GM23338 (cell line): ENCODE measurements at places on chromosomes 5 and 9. TPM values are rescaled to one million over a fixed set of nuclear protein-coding genes. Genes with fewer than 3 reads are reported as not detected.
A peak's percentile ranks its signal among the peaks of the same experiment; 100 is the strongest.

PCDHA11 gene
- 22.9 and 26.5 TPM in 2 replicates for total RNA-seq

TSSK1B gene
- total RNA-seq: 0.52 TPM in 1 of 2 replicates, not detected in the other

GRCh38 chr5:151037561-151038411, 17.4 kb downstream of the GPX3 start:
- no peak for DNase-seq
- H3K4me3 ChIP-seq: no peak overlapping the region
- no peaks in the 10 kb centered on the region for H3K4me1 ChIP-seq
- no peaks in the 10 kb centered on the region for H3K27me3 ChIP-seq
- peaks cover 6% of the 10 kb centered on the region; the same call in 1 of the 2 replicates for H3K36me3 ChIP-seq
- H3K27ac ChIP-seq: no peak overlapping the region

EMB gene
- 35.5 and 40.0 TPM in 2 replicates for total RNA-seq

HSPA4 gene
- 340 and 371 TPM in 2 replicates for total RNA-seq

- no peak overlapping the region for H3K27ac ChIP-seq
- no peak overlapping the region for H3K4me3 ChIP-seq
- H3K36me3 ChIP-seq: no peaks in the 10 kb centered on the region
- no peaks in the 10 kb centered on the region for H3K27me3 ChIP-seq
- no peaks in the 10 kb centered on the region for H3K4me1 ChIP-seq
Measured at GRCh38 chr5:8913522-8913921, 632.4 kb downstream of the SEMA5A start.

DNA sequence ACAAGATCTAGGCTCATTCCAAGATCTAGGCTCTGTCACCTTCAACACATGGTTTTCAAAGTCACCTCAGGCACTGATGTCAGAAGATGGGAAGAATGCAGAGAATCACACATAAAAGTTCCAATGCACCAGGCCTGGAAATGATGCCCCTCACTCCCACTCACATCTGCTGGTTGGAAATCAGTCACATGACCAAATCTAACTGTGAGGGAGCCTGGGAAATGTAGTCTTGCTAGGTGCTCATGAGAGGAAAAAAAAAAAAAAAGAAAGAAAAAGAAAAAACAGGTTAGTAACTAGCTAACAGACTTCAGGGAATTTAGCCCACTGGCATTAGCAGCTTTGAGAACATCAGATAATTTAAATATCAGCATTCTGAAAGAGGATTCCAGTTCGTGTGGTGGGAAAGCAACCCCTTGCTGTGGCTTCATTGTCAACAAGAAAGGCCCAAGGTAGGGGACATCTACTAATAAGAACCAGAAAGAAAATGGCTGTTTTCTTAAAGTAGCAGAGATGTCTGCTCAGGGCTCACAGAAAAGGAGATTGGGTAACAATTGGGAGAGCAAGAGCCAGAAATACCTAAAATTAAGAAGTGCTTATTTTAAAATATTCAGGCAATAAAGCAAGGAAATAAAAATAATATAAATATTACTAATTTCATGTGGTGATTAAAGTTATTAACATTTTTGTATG, 614.3 kb downstream of the ACTL7B start:
- no peak overlapping the region for H3K27ac ChIP-seq
- no peaks in the 10 kb centered on the region for H3K27me3 ChIP-seq
- no peaks in the 10 kb centered on the region for H3K4me1 ChIP-seq
- no peaks in the 10 kb centered on the region for H3K36me3 ChIP-seq
- no peak overlapping the region for H3K4me3 ChIP-seq

DNA sequence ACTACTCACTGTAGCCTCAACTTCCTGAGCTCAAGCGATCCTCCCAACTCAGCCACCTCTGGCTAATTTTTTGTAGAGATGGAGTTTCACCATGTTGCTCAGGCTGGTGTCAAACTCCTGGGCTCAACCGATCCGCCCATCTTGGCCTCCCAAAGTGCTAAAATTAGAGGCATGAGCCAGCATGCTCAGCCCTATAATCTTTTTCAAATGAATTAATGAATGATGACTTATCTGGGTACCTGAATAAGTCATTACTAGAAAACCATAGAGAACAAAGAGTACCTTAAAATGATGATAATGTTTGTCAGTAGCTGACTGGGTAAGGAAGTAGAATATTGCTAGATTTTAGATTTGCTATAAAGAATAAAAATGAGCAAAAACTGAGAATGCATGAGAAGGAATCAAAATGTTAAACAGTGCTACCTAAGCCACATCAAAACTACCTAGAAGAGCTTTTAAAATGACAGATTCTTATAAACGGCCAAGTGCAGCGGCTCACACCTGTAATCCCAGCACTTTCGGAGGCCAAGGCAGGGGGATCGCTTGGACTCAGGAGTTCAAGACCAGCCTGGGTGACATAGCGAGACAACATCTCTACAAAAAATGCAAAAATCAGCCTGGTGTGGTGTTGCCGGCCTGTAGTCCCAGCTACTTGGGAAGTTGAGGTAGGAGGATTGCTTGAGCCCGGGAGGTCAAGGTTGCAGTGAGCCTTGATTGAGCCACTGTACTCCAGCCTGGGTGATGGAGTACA, 13.6 kb downstream of the FNBP1 start:
- no peaks in the 10 kb centered on the region for H3K27me3 ChIP-seq
- no peak overlapping the region for H3K27ac ChIP-seq
- peaks cover 3% of the 10 kb centered on the region; the same call in 1 of the 2 replicates for H3K4me1 ChIP-seq
- no peak overlapping the region for H3K4me3 ChIP-seq
- H3K36me3 ChIP-seq: no peaks in the 10 kb centered on the region
- no peak for DNase-seq

DNA sequence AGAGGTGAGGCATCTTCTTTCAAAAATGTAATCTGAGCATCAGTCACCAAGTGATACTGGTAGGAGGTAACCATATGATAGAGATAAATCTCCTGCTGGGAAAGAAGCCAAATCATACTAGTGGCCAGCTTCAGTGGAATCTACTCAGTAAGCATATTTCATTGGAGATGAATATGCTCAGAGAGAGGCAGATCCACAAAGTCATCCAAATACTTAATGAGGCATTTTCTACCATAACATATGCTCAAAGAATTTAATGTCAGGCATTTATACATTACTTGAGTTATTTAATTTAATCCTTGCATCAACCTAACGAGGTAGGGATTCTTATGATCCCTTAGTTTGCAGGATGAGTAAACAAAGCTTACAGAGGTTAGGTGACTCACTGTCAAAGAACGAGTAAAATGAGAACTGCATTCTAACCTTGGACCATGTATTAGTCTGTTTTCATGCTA, 50.9 kb upstream of the DMRTA1 start:
- no peaks in the 10 kb centered on the region for H3K4me1 ChIP-seq
- H3K27me3 ChIP-seq: no peaks in the 10 kb centered on the region
- no peak overlapping the region for H3K27ac ChIP-seq
- no peaks in the 10 kb centered on the region for H3K36me3 ChIP-seq
- no peak for DNase-seq
- no peak overlapping the region for H3K4me3 ChIP-seq

FBN2 gene
- 13.6 and 18.4 TPM in 2 replicates for total RNA-seq

PALM2AKAP2 gene
- 7.9 and 8.3 TPM in 2 replicates for total RNA-seq

GRCh38 chr5:147065071-147065470, 169.8 kb upstream of the STK32A start:
- DNase-seq: no peak
- H3K4me3 ChIP-seq: no peak overlapping the region
- H3K36me3 ChIP-seq: no peaks in the 10 kb centered on the region
- H3K4me1 ChIP-seq: no peaks in the 10 kb centered on the region
- H3K27ac ChIP-seq: no peak overlapping the region

- peaks cover 2% of the 10 kb centered on the region; the same call in 1 of the 2 replicates for H3K4me1 ChIP-seq
- no peak overlapping the region for H3K27ac ChIP-seq
- H3K4me3 ChIP-seq: peak overlapping the region; percentile 62
- no peaks in the 10 kb centered on the region for H3K36me3 ChIP-seq
- peaks cover 83% of the 10 kb centered on the region for H3K27me3 ChIP-seq
Measured at GRCh38 chr9:137161558-137162486, 8.0 kb downstream of the LRRC26 start.

DNA sequence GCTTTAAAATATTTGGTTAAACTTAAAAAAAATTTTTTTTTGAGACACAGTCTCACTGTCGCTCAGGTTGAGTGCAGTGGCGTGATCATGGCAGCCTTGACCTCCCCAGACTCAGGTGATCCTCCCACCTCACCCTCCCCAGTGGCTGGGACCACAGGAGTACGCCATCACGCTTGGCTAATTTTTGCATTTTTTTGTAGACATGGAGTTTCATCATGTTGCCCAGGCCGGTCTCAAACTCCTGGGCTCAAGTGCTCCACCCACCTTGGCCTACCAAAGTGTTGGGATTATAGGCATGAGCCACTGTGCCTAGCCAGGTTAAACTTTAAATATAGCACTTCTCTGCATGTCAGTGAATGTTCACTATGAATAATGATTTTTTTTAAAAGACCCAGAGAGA, 224.5 kb upstream of the RFX3 start:
- no peak for DNase-seq
- H3K4me3 ChIP-seq: no peak overlapping the region
- H3K27me3 ChIP-seq: no peaks in the 10 kb centered on the region
- peaks cover 7% of the 10 kb centered on the region; the same call in 1 of the 2 replicates for H3K4me1 ChIP-seq
- H3K27ac ChIP-seq: no peak overlapping the region
- H3K36me3 ChIP-seq: no peaks in the 10 kb centered on the region

DNA sequence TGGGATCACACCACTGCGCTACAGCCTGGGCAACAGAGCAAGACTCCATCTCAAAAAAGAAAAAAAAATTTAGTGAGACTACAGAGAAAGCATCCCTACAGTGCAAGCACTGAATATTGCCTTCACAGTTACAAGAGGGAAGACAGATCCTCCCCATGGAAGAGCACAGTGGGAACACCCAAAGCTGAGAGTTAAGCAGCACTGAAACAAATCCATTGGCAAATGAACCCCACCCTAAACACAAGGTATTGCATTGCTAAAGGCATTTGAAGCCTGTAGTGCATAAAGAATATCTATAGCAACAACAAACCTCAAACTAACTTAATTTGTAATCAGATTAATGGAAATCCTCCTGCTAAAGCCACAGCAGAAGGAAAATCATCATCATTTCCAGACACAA, 27.1 kb downstream of the HTR1A start:
- DNase-seq: no peak
- H3K27me3 ChIP-seq: no peaks in the 10 kb centered on the region
- no peak overlapping the region for H3K27ac ChIP-seq
- no peak overlapping the region for H3K4me3 ChIP-seq
- no peaks in the 10 kb centered on the region for H3K36me3 ChIP-seq

- peaks cover 36% of the 10 kb centered on the region for H3K27me3 ChIP-seq
- no peak for DNase-seq
- peaks cover 3% of the 10 kb centered on the region; the same call in 1 of the 2 replicates for H3K4me1 ChIP-seq
- no peaks in the 10 kb centered on the region for H3K36me3 ChIP-seq
Measured at GRCh38 chr5:169296419-169297143, 4.4 kb downstream of the SLIT3 start.

DNA sequence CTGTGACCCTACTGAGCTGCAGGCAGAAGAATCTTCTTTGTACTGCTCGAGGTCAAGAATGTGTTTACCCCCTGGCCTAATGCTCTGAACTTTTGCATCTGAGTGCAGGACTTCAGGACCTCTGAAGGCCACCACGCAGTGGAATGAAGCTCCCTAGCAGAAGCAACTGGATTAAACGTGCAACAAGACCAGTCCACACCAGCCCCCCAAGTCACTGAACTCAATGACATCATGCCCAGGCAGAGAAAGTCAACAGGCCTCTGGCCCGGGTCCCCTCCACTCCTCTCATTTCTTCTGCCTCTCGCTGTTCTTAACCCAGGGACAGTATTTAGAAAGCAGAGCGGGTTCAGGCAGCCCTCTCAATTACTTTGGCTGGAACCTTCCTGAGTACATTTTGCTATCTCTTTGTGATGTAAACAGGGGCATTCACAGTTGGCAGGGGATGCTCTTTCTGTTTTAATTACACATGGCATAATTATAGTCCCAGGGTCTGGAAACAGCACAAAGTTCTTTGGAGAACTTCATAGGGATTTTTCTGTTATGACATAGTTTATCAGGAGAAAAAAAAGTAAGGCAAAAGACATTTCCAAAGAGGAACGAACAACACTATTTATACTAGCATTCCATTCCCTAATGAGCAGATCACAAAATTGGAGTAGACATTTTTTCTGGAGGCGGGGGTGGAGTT, 108.2 kb upstream of the SPATA31D4 start:
- H3K27me3 ChIP-seq: no peaks in the 10 kb centered on the region
- no peaks in the 10 kb centered on the region for H3K36me3 ChIP-seq
- H3K27ac ChIP-seq: peak overlapping the region; percentile 47; the same call in 1 of the 2 replicates
- DNase-seq: peak; percentile 43

DNA sequence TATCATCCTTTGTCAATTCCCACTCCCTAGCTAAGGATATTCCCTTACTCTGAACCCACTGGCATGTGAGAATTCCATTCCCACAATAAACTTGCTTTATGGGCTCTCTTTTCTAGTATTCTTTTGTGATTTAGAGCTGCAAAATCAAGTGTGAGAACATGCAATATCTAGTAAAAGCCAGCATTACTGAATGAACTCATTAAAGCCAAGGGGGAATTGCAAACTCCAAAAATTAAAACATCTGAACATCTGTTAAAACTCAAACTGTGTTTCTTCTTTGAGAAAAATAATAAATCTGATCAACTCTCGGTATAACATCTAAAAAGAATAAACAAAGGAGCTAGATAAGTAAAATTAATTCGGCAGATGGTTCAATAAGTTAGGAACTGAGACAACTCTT, 53.1 kb upstream of the MPDZ start:
- no peak overlapping the region for H3K4me3 ChIP-seq
- no peak overlapping the region for H3K27ac ChIP-seq
- H3K36me3 ChIP-seq: no peaks in the 10 kb centered on the region

- peak; percentile 92 for DNase-seq
- no peaks in the 10 kb centered on the region for H3K36me3 ChIP-seq
- H3K27ac ChIP-seq: no peak overlapping the region
- H3K27me3 ChIP-seq: peaks cover 80% of the 10 kb centered on the region
- peak overlapping the region; percentile 63 for H3K4me3 ChIP-seq
Measured at GRCh38 chr9:77011973-77012821, 7.3 kb upstream of the FOXB2 start.

- H3K27ac ChIP-seq: no peak overlapping the region
- no peaks in the 10 kb centered on the region for H3K27me3 ChIP-seq
- no peaks in the 10 kb centered on the region for H3K4me1 ChIP-seq
- DNase-seq: no peak
- no peaks in the 10 kb centered on the region for H3K36me3 ChIP-seq
Measured at GRCh38 chr9:91094324-91095088, 267.2 kb downstream of the AUH start.

DNA sequence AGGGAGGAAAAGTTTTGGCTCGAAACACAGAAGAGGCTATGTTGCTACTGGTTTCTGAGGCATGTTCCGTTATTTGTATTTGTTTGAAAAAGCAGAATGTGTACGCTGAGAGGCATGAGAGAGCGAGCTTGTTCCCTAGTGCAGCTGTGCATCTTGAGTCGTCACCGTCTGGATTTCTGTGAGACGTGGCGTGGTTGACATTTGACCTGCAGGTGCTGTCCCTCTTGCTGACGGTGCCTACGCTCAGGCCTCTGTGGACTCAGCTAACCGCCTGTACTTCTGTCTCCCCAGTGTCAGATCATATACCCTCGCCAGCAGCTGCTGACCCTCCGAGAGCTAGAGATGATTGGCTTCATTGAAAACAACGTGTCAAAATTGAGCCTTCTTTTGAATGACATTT, 21.5 kb downstream of the TRIP13 start:
- peaks cover 36% of the 10 kb centered on the region for H3K36me3 ChIP-seq
- no peak for DNase-seq
- H3K4me3 ChIP-seq: no peak overlapping the region
- no peaks in the 10 kb centered on the region for H3K4me1 ChIP-seq
